Activated naive CD8-positive, alpha-beta T cell treated with anti-CD3 and anti-CD28 coated beads, Interleukin-2, amount 50 U/mL, for 24 hours (primary cell): ENCODE measurements at places on chromosomes 13 and 19.

- no peaks in the 10 kb centered on the region for H3K36me3 ChIP-seq
- no peak overlapping the region for H3K4me3 ChIP-seq
- H3K27ac ChIP-seq, result no peak overlapping the region
- DNase-seq, result no peak
- no peaks in the 10 kb centered on the region for H3K4me1 ChIP-seq
Observed at GRCh38 chr19:53008061-53008778, 5.5 kb upstream of the ERVV-1 start.

DNA sequence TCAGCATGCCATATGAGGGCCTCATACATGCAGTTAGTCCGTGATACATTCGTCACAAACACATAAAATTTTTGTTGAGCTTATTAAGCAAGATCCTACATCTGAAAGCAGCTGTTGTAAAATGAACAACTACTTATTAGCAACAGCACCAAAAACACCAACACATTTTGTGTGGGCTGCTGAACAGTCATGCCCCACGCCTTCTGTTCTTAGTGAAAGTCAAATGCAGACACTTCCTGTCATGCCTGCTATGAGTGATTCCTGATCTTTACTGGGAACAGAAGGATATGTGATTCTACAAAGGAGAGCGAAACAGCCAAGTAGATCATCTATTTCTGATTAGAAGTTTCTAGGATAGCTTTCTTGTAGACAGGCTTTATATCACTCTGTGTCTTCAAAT, 4.2 kb upstream of the B3GLCT start:
- H3K36me3 ChIP-seq, result no peaks in the 10 kb centered on the region
- no peak for DNase-seq
- peaks cover 4% of the 10 kb centered on the region for H3K27me3 ChIP-seq
- no peak overlapping the region for H3K4me3 ChIP-seq
- H3K4me1 ChIP-seq, result peaks cover 6% of the 10 kb centered on the region

GRCh38 chr19:662207-662961, 630 bp downstream of the RNF126 start:
- peak overlapping the region; percentile 90 for H3K27ac ChIP-seq
- H3K4me3 ChIP-seq, result peak overlapping the region; percentile 95
- peaks cover 45% of the 10 kb centered on the region for H3K4me1 ChIP-seq
- H3K27me3 ChIP-seq, result no peaks in the 10 kb centered on the region
- peaks cover 7% of the 10 kb centered on the region for H3K36me3 ChIP-seq
- peak; percentile 77 for DNase-seq

DNA sequence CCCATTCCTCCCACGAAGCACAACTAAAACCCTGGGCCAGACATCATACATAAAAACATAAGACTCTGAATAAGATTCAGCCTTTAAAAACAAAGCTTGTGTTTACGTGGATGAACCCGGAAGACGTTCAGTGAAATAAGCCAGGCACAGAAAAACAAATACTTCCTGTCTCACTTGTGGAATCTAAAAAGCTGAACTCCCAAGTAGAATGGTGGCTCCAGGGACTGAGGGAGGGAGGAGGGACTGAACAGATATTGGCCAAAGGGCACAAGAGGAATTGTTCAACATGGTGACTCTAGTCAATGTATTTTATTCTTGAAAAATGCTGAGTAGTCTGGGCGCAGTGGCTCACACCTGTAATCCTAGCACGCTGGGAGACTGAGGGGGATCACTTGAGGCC, 35.7 kb upstream of the TPM4 start:
- peaks cover 3% of the 10 kb centered on the region for H3K27me3 ChIP-seq
- no peak for DNase-seq
- H3K27ac ChIP-seq, result no peak overlapping the region
- no peaks in the 10 kb centered on the region for H3K36me3 ChIP-seq
- H3K4me3 ChIP-seq, result no peak overlapping the region

GRCh38 chr13:37869756-37870488, at the start of gene TRPC4:
Gene TRPC4, minus strand, starts transcription at chr13:37869772. Its CDS starts 86,439 bp downstream, at chr13:37783333.
- DNase-seq, result peak; percentile 3
- H3K36me3 ChIP-seq, result no peaks in the 10 kb centered on the region
- no peak within 1 kb of the TSS for H3K4me3 ChIP-seq
- H3K27ac ChIP-seq, result no peak within 1 kb of the TSS
- peaks cover 34% of the 10 kb centered on the region for H3K27me3 ChIP-seq

DNA sequence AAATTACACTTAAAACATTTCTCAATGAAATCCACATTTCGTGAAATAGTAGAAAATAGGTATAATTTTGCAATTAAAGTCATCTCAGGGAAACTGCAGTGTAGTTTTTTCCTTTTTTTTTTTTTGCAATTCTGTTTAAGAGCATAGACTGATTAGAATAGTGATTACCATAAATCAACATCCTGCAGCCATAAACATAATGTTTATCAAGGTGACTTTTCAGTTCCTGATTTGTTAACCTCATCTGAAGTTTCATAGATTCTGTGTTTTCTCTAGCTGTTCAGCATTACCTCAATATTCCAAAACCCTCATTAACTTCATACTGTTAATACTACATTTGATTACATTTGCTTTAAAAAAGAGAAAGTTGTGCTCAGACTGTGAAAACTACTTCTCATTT, 286.3 kb upstream of the DACH1 start:
- no peak overlapping the region for H3K4me3 ChIP-seq
- no peak for DNase-seq
- no peaks in the 10 kb centered on the region for H3K4me1 ChIP-seq

- H3K4me3 ChIP-seq, result no peak overlapping the region
- H3K4me1 ChIP-seq, result peaks cover 10% of the 10 kb centered on the region
- no peak for DNase-seq
- H3K27me3 ChIP-seq, result peaks cover 11% of the 10 kb centered on the region
Observed at GRCh38 chr19:2716275-2716650, 4.9 kb downstream of the DIRAS1 start.

DNA sequence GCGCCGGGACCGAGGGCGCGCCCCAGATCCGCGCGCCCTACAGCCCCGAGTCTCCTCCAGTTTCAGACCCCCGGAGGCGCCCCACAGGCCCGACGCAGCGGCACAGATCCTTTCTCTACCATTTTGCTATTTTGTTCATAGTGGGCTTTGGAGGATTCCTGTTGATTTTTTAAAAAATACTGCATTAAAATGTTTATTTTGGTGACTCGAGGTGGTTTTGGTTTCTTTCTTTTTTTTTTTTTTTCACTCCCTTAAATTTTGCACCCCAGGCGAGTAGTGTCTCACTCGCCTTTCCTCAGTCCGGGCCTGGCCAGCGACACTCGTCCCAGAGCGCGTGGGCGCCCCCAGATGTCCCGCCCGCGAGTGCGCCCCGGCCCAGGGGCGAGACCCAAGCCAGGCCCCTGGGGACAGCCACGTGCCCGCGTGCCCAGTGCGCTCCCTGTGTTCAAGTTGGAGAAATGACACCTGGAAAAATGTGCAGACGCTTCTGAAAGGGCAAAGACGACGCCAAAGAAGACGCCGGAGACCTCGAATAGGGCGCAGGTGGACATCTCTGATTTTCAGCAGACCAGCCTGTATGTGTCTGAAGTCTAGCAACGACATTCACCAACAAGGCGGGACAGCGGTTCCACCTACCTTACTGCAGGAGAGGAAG, 471 bp upstream of the INSR start:
- DNase-seq, result peak; percentile 25
- H3K4me3 ChIP-seq, result peak overlapping the region; percentile 78
- no peak overlapping the region for H3K27ac ChIP-seq
- no peaks in the 10 kb centered on the region for H3K36me3 ChIP-seq
- peaks cover 41% of the 10 kb centered on the region for H3K27me3 ChIP-seq

- no peaks in the 10 kb centered on the region for H3K27me3 ChIP-seq
- H3K4me1 ChIP-seq, result no peaks in the 10 kb centered on the region
- no peak for DNase-seq
- H3K27ac ChIP-seq, result no peak overlapping the region
- no peaks in the 10 kb centered on the region for H3K36me3 ChIP-seq
- peak overlapping the region; percentile 61 for H3K4me3 ChIP-seq
Observed at GRCh38 chr13:63636316-63636993, 2220.8 kb upstream of the PCDH20 start.

DNA sequence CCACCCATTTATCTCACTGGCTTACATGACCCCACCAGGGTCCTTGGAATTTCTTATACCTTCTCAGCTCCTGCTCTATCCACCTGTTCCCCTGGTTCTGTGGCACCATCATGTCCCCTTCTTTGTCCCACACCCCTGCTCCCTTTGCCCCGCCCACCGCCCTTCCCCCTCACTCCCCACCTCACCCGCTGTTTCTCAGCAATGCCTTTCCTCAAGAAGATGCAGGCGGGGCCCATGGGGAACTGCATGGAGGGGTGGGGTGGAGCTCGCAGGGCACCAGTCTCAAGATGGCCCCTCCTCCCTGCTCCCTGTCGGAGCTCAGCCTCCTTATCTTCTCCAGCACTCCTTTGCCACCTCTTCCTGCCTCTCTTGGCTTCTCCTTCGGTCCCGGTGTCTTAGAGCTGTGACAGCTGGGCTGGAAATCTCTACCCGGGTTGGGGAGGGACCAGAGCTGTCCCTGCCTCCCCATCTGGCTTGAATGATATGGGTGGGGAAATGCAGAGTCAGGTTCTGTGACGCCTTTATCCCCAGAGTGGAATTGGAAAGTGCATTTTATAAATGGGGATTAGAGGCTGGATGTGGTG, at the start of gene CABP5:
Gene CABP5 (minus strand): TSS at position 405 of the 584 bp plus-strand sequence. CDS start 157 bp downstream, at position 248.
- peaks cover 39% of the 10 kb centered on the region for H3K27me3 ChIP-seq
- no peak for DNase-seq
- H3K4me3 ChIP-seq, result no peak within 1 kb of the TSS
- H3K36me3 ChIP-seq, result no peaks in the 10 kb centered on the region
- H3K4me1 ChIP-seq, result no peaks in the 10 kb centered on the region
- H3K27ac ChIP-seq, result no peak within 1 kb of the TSS

DNA sequence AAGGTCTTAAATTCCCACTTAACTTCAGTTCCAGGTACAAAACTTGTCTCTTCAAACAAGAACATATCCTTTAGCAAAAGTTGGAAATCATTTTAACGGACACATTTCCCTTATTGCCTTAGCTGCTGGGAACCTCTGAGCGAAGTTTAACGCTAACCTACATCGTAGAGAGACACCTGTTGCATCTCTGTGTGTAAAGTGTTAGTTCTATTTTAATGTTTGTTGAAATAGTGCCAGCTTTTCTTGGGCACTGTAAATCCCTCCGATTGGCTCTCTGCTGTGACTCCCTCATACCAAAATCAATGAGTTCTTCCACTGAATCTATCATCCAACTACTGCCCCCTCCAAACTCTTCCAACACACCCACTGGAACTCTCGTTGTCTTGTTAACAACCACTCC, 2.3 kb upstream of the HIF3A start:
- no peak overlapping the region for H3K27ac ChIP-seq
- peaks cover 2% of the 10 kb centered on the region for H3K36me3 ChIP-seq
- no peaks in the 10 kb centered on the region for H3K4me1 ChIP-seq
- H3K27me3 ChIP-seq, result peaks cover 27% of the 10 kb centered on the region
- no peak overlapping the region for H3K4me3 ChIP-seq

DNA sequence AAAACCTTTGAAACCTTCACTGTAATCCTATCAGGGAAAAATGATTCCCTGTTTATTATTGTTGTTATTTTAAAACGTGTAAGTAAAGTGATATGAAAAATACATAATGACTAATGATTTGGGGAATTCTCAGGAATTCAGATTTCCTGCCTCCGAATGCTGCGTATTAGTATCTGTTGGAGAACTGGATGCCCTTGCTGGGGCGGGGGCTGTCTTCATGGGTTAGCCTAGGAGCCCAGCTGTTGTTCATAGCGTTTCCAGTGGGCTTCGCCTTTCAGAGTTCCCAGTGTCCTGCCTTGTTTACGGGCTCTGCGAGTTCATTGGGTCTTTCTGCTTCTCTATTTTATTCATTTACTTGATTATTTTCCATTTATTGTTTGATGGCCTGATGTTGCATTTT, 18.4 kb downstream of the NAXD start:
- H3K27ac ChIP-seq, result no peak overlapping the region
- no peak overlapping the region for H3K4me3 ChIP-seq

GRCh38 chr13:34591129-34591528, 350.9 kb upstream of the NBEA start:
- no peak overlapping the region for H3K27ac ChIP-seq
- no peak overlapping the region for H3K4me3 ChIP-seq
- H3K36me3 ChIP-seq, result no peaks in the 10 kb centered on the region
- no peaks in the 10 kb centered on the region for H3K4me1 ChIP-seq
- no peaks in the 10 kb centered on the region for H3K27me3 ChIP-seq
